ACHN (cell line): ENCODE measurements at places on chromosomes 1 and 21.

DNA sequence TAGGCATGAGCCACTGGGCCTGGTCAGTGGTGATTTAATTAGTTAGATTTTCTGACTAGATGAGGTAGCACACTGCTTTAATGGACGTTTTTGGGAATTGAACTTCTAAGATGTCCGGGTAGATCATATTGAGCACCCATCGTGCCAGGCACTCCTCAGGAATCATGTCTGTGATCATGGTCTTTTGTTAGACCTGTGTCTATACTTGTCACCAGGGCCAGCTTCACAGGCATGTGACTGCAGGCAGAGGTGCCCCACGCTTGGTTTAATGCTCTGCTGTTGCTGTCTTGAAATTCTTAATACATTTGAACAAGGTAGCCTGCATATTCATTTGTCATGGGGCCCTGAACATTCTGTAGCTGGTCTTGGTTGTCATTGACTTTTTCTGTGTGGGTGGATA, 19.6 kb downstream of the UBE4B start:
- DNase-seq = no peak

- DNase-seq = no peak
These were observed 2.6 kb downstream of the NDC1 start for GRCh38 chr1:53835491-53835890.

DNA sequence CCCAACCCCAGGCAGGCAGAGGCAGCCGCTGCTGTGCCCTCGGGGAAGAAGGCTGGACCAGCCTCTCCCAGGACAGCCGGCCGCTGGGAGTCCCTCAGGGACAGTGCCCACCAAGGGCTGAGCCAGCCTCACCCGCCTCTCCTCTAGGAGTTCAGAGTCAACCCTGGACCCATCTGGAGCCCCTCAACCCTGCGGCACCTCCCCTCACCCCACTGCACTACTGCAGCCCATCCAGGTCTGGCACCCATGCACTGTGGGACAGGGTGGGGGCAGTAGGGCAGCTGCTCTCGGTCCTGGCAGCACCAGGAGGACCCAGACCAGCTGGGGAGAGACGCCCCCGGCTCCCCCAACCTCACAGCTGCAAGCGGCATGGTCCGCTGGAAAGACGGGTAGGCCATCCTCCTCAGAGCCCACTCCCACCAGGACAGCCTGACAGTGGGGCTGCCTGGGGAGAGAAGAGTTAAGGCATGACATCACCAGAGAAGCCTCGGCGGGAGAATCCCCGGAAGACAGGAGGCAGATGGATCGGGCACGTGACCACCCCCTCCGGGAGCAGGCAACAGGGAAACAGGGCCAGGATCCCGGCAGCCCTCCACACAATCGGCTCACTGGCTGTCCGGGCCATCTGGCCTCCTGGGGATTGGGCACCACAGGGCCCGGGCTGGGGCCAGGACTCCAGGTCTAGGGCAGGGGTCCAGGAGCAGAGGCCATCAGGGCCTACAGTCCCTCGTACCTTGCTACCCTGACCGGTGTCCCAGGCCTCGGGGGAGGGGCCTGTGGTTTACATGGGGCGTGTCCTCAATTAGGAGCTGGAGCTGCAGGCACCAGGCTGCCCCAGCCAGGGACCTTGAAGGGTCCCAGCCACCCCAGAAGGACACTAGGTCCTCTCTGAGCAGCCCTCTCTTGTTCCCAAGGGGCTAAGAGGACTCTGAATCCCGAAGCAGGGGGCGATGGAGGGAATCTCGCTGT, 3.1 kb downstream of the ACAP3 start:
- peak; percentile 66 for DNase-seq

DNA sequence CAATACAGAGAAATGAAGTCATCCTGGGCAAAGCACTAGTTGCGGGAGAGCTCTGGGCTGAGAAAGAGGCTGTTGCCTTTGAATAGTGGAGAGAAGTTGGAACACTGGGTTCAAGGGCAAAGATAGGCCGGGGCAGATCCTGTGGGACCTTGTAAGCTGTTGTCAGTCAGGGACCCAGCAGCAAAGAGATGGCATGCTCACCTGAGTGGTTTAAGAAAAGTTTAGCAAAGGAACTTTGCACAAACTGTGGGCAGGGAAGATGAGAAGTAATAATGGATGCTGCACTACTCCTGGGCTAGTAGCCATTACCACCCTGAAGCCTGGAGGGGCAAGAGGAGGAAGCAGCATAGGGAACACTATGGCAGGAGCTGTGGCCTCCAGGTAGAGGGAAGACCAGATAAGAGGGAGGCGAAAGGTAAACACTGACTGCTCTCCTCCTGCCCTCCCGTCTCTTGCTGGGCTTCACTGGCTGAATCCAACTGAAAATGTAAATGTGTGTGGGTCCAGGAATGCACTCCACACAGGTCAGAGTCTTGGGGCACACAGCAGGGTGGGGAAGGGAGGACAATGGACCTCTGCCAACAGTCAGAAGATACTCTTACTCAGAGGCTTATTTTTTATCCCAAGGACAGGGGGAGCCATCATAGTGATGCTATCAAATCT, 129.2 kb downstream of the PLPP3 start:
- no peak for DNase-seq
